ENCODE measurements at places on chromosomes 1 and 21. TPM values are rescaled to one million over a fixed set of nuclear protein-coding genes. Genes with fewer than 3 reads are reported as not detected.

GRCh38 chr1:87044840-87045239 lies 130.4 kb downstream of the HS2ST1 start:
- no peak for DNase-seq

GRCh38 chr1:244598611-244599010 lies 54.3 kb upstream of the DESI2 start:
- no peak for DNase-seq

The WNT4 gene
- total RNA-seq: 0.13 TPM

GRCh38 chr1:239228451-239228850 lies 157.9 kb upstream of the CHRM3 start:
- DNase-seq: no peak

DNA sequence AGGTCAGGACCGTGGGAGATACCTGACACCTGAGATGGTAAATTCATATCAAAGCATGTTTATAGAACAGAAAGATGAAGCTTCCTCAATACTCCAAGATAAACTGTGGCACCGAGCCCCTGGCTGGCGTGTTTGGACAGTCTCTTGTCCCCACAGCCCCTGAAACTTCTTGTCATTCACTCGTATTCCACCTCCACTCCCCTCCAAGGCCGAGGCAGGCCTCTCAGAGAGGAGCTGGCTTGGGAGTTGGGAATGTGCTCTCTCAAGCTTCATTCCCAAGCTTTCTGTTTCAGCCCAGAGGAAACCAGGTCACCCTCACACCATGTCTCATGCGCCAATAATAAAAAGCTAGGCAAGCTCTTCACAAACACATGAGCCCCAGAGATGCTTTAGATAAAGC lies 86.1 kb downstream of the NPHP4 start:
- DNase-seq: no peak

The ZNF648 gene
- not detected for total RNA-seq

The TIPRL gene
- 42.3 TPM for total RNA-seq

Measured in pulmonary artery endothelial cell (primary cell).